ENCODE measurements at places on chromosomes 1 and 21. TPM values are rescaled to one million over a fixed set of nuclear protein-coding genes. Genes with fewer than 3 reads are reported as not detected.
A peak's percentile ranks its signal among the peaks of the same experiment; 100 is the strongest.

Gene GRHL3
- not detected for polyA plus RNA-seq

DNA sequence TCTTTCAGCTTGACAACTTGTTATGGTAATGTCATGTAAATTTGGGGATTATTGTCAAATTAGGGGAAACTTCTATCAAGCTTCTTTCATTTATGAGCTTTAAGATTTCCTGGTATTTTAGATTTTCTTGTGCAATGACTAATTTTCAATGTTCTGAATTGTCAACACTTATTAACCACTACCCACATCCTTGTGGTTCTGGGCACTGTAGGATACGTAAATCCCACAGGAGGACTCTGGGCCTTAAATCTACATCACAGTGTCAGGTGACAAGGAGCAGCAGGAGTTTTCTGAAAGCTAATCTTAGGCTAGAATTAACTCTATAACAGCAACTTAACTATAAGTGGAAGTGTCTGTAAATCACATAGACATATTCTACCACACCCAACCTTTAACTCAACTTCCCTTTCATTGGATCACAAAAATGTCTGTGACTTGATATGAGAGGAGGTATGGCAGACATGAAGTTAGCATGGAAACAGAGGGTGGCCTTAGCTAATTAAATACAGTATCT lies 397.7 kb downstream of the HLX start:
- no peak for DNase-seq

DNA sequence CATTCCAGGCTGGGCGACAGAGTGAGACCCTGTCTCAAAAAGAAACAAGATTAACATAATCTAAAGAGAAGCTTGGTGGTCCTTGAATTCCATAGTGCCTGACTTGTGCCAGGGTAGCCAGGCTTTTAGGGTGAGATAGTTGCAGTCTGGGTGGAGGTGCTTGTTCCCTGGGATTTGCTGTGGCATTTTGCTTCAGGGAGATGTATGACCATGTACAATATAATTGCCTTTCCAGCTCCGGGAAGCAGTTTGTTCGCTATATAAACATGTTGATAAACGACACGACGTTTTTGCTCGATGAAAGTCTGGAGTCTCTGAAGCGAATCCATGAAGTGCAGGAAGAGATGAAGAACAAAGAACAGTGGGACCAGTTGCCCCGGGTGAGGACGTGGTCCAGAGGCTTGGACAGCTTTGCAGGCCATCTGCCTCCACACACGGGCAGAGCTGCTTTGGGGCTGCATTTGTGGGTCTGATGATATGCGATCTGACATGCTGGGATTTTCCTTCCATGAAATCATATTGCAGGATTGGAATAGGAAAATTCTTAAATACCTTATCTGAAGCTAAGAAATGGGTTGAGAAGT lies 49.4 kb upstream of the KIF1B start:
- no peak for DNase-seq

Gene ELAPOR1
- polyA plus RNA-seq = 1.7 TPM

- DNase-seq = peak; percentile 63
These were observed 3.4 kb upstream of the LAMC1 start for GRCh38 chr1:183019860-183020259.

GRCh38 chr1:227883641-227884301 lies 64.0 kb downstream of the WNT9A start:
- no peak for DNase-seq

- DNase-seq = no peak
These were observed 99.9 kb downstream of the USH2A start for GRCh38 chr1:216323344-216323743.

Gene SLC66A1
- polyA plus RNA-seq = 18.9 TPM

Gene MAP10
- polyA plus RNA-seq = 1.0 TPM

DNA sequence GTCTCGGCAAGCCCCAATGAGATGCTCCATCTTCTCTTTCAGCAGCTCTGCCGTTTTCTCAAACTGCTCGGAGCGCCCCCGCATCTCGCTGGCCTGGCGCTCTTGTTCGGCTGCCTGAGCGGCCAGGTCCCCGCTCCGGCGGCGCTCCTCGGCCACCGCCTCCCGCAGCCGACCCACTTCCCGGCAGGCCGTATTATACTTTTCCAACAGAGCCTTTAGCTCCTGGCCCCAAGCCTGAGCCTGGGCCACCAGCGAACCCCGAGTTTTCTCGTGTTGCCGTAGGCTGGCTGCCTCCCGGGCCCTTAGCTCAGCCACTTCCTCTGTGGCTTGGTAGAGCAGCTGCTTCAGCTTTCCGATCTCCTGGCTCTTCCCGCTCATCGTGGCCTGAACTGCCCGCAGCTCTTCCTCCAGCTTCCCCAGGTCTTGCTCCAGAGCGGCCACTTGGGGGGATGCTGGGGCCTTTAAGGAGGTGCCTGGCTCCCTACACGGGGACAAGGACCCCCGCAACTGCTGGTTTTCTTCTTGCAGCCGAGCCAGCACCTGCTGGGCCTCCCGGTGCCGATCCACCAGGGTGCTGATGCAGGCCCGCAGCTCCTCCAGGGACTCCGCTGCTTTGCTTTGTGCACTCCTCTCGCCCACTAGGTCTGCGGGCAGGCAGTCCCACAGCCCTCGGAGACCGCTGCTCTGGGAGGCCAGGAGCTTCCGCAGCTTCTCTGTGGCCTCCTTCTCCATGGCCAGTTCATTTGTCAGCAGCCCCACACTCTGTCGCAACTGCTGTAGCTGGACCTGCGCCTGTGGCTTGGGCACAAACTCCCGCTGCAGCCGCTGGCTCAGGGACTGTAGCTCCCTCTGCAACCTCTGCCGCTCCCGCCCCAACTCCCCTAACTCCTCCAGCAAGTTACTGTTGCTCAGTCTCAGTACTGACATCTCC lies 13.4 kb upstream of the PIAS3 start:
- peak; percentile 46 for DNase-seq

- DNase-seq = no peak
These were observed 1.6 kb upstream of the HPCA start for GRCh38 chr1:32884726-32885125.

DNA sequence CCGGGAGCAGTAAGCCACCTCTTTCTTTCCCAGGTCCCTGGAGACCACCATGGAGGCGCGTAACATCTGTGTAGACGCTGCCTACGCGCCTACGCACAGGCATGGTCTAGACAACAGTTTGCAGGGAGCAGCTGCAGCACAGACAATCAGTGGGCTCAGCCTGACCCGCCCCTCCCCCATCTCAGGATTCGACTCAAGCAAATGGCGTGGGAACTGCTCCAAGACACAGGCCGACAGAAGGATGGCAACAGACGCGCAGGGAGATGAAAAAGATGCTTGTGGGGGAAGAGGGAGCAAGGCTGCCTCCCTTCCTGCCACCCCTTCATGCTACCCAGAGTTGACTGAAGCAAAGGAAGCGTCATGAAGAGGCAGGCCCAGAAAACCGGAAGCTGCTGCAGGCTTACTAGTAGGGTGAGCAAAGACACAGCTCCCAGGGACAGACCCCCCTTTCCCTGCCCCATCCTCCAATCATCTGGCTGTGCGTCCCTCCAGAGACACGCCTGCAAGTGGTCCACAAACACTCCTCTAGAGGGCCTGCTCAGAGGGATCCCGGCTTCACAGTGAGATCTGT lies 19.5 kb downstream of the STK40 start:
- peak; percentile 75 for DNase-seq

Gene NFASC
- 0.79 TPM for polyA plus RNA-seq

DNA sequence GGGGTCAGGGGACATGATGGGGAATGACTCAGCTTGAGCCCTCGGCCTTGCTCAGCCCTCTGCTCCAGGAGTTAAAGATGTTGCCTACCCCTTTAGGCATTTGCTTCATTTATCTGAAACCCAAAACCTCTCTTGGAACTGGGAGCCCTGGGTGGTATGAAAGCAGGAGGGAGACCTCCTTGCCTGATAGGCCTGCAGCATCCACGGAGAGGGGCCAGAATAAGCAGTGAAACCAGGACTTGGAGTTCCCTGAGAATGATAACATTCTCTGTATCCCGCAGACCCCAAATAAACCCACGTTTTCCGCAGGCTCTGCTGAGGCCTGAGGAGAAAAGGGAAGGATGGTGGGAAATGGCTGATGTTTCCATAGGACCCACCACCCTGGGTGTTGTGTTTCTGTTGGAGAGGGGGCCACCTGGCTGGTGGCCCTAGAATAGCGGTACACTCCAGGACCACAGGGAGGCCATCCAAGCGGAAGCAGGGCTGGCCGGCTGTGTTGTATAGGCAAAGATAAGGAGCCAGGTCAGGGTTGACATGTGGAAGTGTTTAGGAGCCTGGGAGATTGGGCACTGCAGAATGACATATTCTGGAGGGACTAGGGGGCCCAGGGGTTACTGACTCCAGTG lies 77.4 kb downstream of the FOXD2 start:
- no peak for DNase-seq

GRCh38 chr1:79847700-79848099 lies 841.2 kb upstream of the ADGRL4 start:
- DNase-seq = no peak

DNA sequence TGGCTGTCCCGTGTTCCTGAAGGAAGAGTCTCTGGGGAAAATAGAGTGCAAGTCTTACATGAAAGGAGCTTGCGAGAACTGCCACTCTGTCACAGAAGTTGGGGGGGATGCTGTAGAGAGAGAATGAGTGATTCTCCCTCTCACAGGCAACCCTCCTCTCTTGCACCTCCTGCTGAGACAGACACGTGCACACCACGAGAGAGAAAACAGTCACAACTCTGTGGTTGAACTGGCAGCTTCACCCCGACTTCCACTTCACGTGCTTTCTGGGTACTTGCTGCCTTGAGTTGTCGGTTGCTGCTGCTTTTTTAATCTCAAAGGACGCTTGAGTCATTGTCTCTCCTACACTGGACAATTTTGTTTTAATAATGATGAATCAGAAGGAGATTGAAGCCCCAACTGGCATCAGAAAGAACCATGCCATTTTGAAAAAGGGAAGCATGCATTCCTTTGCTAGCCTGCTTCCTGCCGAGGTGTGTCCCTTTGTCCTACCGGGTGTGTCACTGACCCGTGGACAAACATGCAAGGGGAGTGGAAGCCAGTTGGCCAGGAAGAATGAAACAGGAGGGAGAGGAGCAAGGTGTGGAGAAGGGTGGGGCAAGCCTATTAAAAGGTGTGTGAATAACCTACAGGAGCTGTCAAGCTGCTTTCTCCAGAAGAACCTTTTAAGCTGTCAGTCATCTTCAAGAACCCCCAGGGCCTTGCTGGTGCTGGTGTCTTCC lies 164.2 kb downstream of the CACNA1E start:
- no peak for DNase-seq

Gene FCAMR
- not detected for polyA plus RNA-seq

Gene GBP5
- polyA plus RNA-seq = not detected

Gene DNASE2B
- not detected for polyA plus RNA-seq

- DNase-seq = no peak
These were observed 47.2 kb downstream of the SYCP1 start for GRCh38 chr1:114901814-114902213.

GRCh38 chr1:180256341-180257027 lies 26.4 kb downstream of the LHX4 start:
- DNase-seq = no peak

Gene GNAT2
- 0.26 TPM for polyA plus RNA-seq

DNA sequence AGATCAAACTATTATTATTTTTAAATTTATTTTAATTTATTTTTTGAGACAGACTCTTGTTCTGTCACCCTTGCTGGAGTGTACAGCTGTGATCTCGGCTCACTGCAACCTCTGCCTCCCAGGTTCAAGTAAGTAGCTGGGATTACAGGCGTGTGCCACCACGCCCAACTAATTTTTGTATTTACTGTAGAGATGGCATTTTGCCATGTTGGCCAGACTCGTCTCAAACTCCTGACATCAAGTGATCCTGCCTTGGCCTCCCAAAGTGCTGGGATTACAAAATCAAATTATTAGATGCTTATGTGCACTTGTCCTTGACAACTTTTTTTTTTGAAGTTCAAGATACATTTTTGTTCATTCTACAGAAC lies 15.4 kb downstream of the LIN9 start:
- DNase-seq = no peak

Gene MUL1
- polyA plus RNA-seq = 20.6 TPM

GRCh38 chr1:92964316-92964715 lies 3.1 kb upstream of the DIPK1A start:
- no peak for DNase-seq

DNA sequence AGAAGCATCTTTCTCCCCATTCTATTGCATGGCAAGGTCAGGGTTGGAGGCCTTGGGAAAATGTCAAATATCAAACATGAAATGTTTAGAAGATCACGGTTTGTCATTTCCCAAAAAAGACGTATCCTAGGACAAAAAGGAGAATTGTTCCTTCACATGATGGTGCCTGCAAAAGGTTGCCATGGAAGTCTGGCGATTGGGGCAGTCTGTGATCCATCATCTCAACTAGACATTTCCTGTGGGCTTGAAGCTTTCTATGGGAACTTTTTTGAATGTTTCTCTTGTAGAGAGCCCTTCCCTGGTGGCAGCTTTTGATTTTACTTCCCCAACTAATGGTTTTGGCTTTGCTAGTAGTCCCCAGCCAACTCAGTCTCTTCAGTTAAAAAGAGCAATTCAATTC lies 106.3 kb downstream of the TGFB2 start:
- DNase-seq = no peak

All from IMR-90 (cell line).